Stimulated activated CD8-positive, alpha-beta memory T cell treated with anti-CD3 and anti-CD28 coated beads, Interleukin-4, amount 100 ng/mL, for 1 hour (primary cell): ENCODE measurements at places on chromosomes 1 and 21.

- DNase-seq: no peak
Observed at GRCh38 chr1:151514366-151514765, 3.2 kb downstream of the CGN start.

GRCh38 chr21:40852563-40852962, 5.6 kb upstream of the DSCAM start:
- DNase-seq: no peak

- no peak for DNase-seq
Observed at GRCh38 chr1:12333036-12333785, 103.4 kb downstream of the VPS13D start.

DNA sequence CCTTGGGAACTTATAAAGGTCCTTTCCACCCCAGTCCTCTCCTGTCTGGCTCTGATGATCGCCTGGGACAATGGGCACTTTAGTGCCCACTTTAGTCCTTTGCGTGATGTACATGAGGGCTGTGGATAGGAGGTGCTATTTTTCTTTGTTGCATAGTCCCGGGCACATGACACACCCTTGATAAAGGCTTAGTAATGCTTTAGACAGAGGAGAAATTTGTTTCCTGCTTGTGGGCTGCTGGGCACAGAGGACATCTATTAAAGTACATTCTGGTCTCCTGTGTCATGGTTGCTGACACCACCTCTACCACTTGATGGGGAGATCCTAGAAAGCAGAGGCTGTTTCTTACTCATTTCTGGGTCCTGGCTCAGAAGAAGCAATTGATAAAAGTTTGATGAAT, 5.4 kb upstream of the KNCN start:
- no peak for DNase-seq

GRCh38 chr1:234093107-234093506, 188.6 kb downstream of the SLC35F3 start:
- no peak for DNase-seq

GRCh38 chr1:178632653-178633052, 92.4 kb upstream of the RALGPS2 start:
- no peak for DNase-seq

DNA sequence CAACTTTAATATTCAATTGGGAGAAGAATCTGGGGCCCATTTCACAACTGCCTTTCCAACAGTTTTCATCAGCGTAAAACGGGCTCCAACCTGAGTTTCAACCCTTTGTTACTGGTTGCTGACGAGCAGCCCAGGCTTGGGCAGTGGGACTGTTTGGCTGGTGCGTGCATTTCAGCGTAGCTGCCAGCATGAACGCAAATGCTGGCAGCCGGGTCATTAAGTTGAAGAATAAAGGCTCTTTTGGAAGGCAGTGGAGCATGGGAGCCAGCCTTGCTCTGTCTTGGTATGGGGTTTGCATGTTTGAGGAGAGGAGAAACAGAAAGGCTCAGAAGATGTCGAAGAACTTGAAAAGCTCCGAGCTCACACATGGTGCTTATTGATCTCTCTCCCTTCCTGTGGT, 40.7 kb downstream of the WDR3 start:
- no peak for DNase-seq

GRCh38 chr1:212415107-212415841, 588 bp upstream of the PACC1 start:
- no peak for DNase-seq

GRCh38 chr1:81238129-81238528, 562.6 kb upstream of the ADGRL2 start:
- no peak for DNase-seq
